A375 (cell line): ENCODE measurements at places on chromosomes 6 and 20. TPM values are rescaled to one million over a fixed set of nuclear protein-coding genes. Genes with fewer than 3 reads are reported as not detected.

Gene CNR1
- total RNA-seq = 4.6 and 5.1 TPM in 2 replicates

Gene SAMHD1
- 10.6 and 11.9 TPM in 2 replicates for total RNA-seq

Gene GLP1R
- total RNA-seq = not detected in 2 replicates

Gene GHRH
- total RNA-seq = not detected in 2 replicates

Gene PAQR8
- total RNA-seq = 2.4 and 3.4 TPM in 2 replicates

Gene NKX2-2
- 0.41 and 1.8 TPM in 2 replicates for total RNA-seq

Gene IL17A
- total RNA-seq = not detected in 2 replicates

Gene MCCD1
- not detected in 2 replicates for total RNA-seq

Gene NEURL2
- total RNA-seq = 6.0 and 6.7 TPM in 2 replicates

Gene POU5F1
- 0.21 TPM in 1 of 2 replicates, not detected in the other for total RNA-seq

Gene OPN5
- total RNA-seq = not detected in 2 replicates

Gene OPRL1
- total RNA-seq = 0.34 and 0.41 TPM in 2 replicates

Gene SLC17A4
- total RNA-seq = not detected in 2 replicates

Gene DNAH8
- total RNA-seq = 0.03 TPM in 1 of 2 replicates, not detected in the other

Gene DNAJC5
- total RNA-seq = 38.0 and 38.7 TPM in 2 replicates

Gene TNFRSF6B
- total RNA-seq = 2.7 and 7.2 TPM in 2 replicates

Gene MOXD1
- total RNA-seq = 3.6 and 4.1 TPM in 2 replicates

Gene RAET1L
- total RNA-seq = 0.08 TPM in 1 of 2 replicates, not detected in the other

Gene ME1
- total RNA-seq = 5.4 and 5.6 TPM in 2 replicates

Gene GGT7
- 13.6 and 17.2 TPM in 2 replicates for total RNA-seq

Gene BHLHE23
- not detected in 2 replicates for total RNA-seq

Gene GCNT2
- total RNA-seq = 4.5 and 5.4 TPM in 2 replicates

Gene HLA-DRB1
- total RNA-seq = 67.3 and 68.2 TPM in 2 replicates

Gene ARMH2
- not detected in 2 replicates for total RNA-seq

Gene ID4
- 3.7 and 5.6 TPM in 2 replicates for total RNA-seq

Gene THEMIS
- total RNA-seq = not detected in 2 replicates

Gene SNX21
- total RNA-seq = 89.4 and 89.5 TPM in 2 replicates

Gene SRC
- 22.2 and 27.8 TPM in 2 replicates for total RNA-seq

Gene AFDN
- total RNA-seq = 32.8 and 35.0 TPM in 2 replicates

Gene OVOL2
- total RNA-seq = 0.37 and 0.72 TPM in 2 replicates
